NCI-H774 (cell line): ENCODE measurements at places on chromosomes 3 and 15.

DNA sequence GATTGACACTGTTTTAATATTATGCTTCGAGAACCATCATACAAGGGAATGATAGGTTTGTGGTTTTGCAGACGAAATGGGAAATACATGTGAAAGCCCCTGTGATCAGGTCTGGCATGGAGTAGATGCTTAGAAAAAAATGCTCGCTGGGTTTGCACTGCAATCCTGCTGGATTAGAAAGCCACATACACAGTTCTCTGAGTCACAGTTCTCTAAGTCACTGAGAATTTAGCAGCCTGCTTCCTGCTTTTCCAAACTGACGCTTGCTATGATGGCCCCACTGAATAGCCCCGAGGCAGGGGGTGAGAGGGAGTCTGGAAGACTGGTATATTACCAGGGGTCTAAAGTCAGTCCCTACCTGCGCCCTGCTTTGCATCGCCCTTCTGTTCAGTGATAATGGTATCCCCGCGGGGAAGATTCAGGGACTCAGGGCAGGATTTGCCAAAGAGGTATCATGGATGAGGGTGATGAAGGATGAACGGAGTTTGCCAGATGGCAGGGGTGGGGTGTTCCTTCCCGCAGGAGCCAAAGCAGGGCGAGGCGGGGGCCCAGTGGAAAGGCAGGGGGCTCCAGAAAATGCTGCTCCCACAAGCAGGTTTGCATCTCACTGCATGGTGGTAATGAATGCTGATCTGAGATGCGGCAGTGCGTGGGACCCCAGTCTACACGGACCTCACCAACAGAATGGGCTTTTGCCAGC is 82.3 kb downstream of the IQSEC1 start:
- DNase-seq, result no peak

- no peak for DNase-seq
Measured at GRCh38 chr3:161854232-161854771, 357.7 kb downstream of the OTOL1 start.

GRCh38 chr3:97952280-97952679 is 20.0 kb downstream of the RIOX2 start:
- no peak for DNase-seq

- DNase-seq, result no peak
Measured at GRCh38 chr3:52314489-52314888, 1.6 kb upstream of the DNAH1 start.

DNA sequence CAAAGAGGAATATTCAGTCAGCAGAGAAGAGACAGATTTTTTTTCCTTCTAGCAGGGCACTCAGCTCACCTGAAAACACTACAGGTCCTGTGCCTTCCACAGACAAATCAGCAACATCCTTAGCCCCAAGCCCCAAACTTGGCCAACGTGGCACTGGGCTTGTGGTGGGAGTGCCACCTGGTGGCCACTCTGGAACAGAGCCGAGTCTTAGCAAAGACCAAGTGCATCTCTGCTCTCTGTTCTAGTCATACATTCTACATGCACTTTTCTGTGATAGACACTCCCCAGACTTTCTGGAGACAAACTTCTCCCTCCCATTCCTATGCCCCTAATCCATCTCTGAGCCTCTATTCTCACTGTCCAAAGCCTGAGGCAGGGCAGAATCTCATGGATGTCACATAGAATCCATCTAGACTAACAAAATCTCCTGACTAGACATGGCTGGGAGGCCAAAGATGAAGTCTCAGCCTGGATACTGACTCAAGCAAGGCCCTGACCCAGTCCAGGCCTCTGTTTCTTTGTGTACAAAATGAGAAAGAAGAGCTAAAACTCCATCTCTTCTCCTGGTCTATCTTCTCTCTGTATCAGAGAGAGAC is 5.1 kb upstream of the SEMA7A start:
- DNase-seq, result peak; percentile 45

DNA sequence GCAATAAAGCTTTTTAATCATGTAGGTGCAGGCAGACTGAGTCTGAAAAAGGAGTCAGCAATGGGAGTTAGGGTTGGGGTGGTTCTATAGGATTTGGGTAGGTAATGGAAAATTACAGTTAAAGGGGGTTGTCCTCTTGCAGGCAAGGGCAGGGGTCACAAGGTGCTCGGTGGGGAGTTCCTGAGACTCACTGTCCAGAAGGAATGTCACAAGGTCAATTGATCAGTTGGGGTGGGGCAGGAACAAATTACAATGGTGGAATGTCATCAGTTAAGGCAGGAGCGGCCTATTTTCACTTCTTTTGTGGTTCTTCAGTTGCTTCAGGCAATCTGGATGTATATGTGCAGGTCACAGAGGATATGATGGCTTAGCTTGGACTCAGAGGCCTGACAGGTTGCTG is 13.9 kb downstream of the CCR5AS start:
- no peak for DNase-seq

- DNase-seq, result no peak
Measured at GRCh38 chr3:80606073-80606472, 838.3 kb upstream of the ROBO1 start.

GRCh38 chr15:101426761-101427333 is 62.7 kb downstream of the PCSK6 start:
- DNase-seq, result no peak

- no peak for DNase-seq
Measured at GRCh38 chr3:98843266-98843959, 58.1 kb downstream of the DCBLD2 start.

- DNase-seq, result no peak
Measured at GRCh38 chr15:71042356-71042922, 72.8 kb upstream of the THSD4 start.

- DNase-seq, result no peak
Measured at GRCh38 chr3:132880986-132881385, 157.2 kb upstream of the TMEM108 start.

DNA sequence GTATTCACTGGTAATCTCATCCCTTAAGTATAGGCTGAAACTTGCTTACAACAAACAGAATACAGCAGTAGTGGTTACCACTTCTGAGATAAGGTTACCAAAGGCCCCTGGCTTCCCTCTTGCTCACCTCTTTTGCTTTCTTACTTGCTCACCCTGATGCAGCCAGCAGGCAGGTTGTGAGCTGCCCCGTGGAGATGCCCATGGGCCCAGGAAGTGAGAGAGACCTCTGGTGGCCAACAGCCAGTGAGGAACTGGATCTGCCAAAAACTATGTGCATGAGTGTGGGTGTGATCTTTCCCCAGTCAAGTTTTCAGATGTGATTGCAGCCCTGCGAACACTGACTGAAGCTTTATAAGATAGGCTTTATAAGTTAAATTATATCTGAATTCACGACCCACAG is 48.7 kb downstream of the NMNAT3 start:
- no peak for DNase-seq

- peak; percentile 54 for DNase-seq
Measured at GRCh38 chr15:99925661-99926461, 192.6 kb upstream of the LYSMD4 start.

DNA sequence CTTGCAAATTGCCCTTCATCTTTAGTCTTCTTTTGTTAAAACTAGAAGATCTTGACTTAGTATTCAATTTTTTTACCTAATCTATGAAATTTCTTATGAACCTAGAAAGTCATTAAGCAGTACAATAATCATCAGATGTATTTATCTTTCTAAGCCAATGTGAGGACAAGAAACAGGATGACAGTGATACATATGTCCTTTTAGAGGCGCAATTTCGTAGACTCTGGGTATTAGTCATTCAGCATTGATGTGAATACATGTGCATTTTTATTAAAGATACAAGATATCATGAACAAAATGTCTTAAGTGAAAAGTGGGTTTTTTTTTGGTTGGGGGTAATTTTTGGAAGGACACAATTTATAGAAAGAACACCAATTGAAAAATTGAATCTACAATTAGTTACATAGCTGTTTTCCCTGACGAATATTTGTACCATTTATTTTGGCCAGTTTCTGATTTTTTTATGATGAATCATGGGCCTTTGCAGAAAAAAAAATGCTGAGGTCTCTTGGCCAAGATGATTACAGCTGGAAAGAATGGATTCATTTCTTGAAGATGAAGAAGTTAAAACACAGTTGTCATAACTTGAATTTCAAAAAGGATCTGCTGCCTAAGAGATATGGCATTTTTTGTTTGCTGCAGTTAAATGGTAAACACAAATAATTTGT is 48.9 kb upstream of the AGTR1 start:
- DNase-seq, result no peak

GRCh38 chr3:25960776-25961175 is 170.9 kb downstream of the OXSM start:
- DNase-seq, result no peak

DNA sequence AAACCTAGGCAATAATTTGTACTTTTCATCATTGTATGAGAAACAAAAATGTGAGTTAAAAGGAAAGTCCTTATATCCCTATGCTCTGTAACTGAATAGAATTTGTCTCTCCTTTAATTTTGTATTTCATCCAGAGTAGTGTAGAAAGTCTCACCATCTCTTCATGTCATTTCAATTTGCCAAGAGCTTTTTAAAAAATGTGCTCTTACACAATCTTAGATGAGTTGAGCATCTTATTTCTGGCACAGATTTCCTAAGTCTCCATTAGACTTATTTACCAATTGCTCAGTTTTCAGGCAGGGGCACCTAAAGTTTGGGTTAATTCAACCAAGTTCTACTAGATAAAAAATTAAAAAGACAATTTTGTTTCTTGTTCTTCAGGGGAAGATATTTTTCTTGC is 201.5 kb upstream of the RBMS3 start:
- DNase-seq, result no peak

DNA sequence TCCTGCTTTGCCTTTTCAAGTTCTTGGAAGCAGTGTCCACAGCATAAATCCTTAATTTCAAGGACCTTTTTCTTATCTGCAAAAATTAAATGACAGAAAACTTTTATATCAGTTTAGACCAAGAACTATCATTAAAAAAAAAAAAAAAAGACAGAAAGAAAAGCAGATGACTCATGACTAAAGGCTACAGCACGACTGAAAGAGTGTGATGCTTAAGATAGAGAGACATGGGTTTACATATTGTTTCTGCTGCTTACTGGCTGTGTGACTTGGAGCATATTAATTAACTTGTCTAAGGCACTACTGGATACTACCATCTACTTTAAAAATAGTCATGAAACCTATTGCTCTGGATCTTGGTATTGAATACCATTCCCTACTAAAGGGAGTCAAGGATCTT is 62.3 kb downstream of the CEP152 start:
- no peak for DNase-seq

DNA sequence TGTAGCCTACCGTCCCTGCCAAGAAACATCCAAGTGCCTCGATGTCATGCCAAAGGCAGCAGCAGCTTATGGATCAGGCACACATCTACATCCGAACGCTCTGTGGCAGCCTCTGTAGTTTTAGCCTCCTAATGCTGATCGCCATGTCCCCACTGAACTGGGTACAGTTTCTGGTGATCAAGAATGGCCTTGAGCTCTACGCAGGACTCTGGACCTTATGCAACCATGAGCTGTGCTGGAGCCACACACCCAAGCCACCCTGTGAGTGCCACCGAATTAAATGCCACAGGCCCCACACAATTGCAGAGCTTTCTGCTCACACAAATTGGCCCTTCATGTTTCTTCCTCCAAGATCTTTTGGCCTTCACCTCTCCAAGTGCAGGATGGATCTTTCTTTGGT is 543 bp downstream of the TMEM202 start:
- no peak for DNase-seq

GRCh38 chr15:63454503-63455211 is 49.7 kb upstream of the USP3 start:
- DNase-seq, result no peak

- no peak for DNase-seq
Measured at GRCh38 chr3:123084192-123084591, 17.4 kb downstream of the PDIA5 start.

DNA sequence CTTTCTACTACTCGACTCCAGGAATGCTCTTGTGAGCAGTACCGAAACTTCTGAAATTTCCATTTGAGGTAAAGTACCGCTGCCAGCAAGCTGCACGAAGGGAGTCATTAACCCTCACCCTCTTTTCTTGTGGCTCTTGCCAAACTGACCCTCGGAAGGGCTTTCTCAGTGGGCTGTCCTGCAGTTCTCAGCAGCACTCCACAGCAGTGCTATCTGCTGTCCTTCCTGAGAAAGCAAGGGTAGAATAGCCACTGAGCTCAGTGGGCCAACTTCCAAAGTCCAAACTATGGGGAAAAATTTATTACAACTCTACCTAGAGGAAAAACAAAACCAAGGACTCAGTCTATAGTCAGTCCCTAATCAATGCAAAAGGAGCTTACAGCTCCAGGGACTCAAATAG is 38.5 kb upstream of the COL8A1 start:
- no peak for DNase-seq

DNA sequence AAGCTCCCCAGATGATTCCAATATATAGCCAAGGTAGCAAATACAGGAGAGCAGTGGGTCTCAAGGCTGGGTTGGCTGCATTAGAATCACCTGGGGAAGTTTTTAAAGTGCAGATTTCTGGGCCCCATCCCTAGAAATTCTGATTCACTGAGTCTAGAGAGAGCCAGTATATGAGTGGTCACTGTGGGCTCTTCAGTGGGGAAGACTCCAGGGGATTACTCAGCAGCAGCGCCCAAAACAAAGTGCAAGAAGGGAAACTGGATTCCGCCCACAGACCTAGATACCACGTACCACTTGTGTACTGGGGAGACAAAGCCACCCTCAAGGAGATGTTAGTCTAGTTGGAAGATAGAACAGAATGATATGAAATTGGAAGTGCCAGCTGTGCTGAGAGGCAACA is 40.0 kb downstream of the NME9 start:
- no peak for DNase-seq

DNA sequence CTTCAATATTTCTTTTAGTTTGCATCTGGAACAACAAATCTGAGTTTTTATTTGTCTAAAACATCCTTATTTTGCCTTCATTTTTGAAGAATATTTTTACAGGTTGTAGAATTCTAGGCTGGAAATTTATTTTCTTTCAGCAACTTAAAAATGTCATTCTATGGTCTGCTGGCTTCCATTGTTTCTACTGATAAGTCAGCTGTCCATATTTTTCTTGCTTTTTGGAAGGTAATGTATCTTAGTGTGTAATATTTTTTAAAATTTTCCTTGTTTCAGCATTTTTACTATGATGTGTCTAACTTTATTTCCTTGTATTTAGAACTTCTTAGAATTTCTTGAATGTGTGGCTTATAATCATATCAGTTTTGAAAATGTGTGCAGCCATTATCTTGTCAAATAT is 37.0 kb downstream of the SEMA6D start:
- DNase-seq, result no peak

DNA sequence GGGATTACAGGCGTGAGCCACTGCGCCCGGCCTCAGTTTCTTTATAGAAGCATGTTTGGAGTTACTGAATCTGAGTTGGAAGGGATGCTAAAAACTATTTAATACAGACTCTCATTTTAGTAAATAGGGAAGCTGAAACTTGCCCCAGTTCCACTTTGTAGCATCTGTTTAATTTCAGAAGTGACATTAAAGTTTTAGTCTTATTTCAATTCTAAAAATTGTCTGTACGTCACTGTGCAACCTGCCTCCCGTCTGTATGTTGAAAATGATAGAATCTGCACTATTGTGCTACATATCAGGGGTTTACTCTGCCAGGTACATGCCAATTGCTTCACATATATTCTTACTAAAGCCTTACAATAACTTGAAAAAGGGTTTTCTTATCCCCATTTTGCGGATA is 15.3 kb downstream of the CNOT10 start:
- no peak for DNase-seq

GRCh38 chr3:124034016-124034843 is 42.3 kb upstream of the ROPN1 start:
- DNase-seq, result no peak
